ENCODE measurements at places on chromosomes 11 and 22. TPM values are rescaled to one million over a fixed set of nuclear protein-coding genes. Genes with fewer than 3 reads are reported as not detected.

TBX10 gene
- not detected for total RNA-seq

OR5A1 gene
- total RNA-seq: not detected

ZNF214 gene
- total RNA-seq: 0.79 TPM

OR4D6 gene
- total RNA-seq: not detected

MAPK8IP1 gene
- total RNA-seq: 5.3 TPM

KCNJ5 gene
- total RNA-seq: not detected
